ENCODE measurements at places on chromosomes 6 and 20.
A peak's percentile ranks its signal among the peaks of the same experiment; 100 is the strongest.

- no peak for DNase-seq
These were observed 61.4 kb downstream of the PHF20 start for GRCh38 chr20:35833241-35833640.

- DNase-seq = no peak
These were observed 17.6 kb downstream of the IL22RA2 start for GRCh38 chr6:137155830-137156229.

GRCh38 chr6:167962711-167963110 lies 34.8 kb upstream of the KIF25 start:
- no peak for DNase-seq

DNA sequence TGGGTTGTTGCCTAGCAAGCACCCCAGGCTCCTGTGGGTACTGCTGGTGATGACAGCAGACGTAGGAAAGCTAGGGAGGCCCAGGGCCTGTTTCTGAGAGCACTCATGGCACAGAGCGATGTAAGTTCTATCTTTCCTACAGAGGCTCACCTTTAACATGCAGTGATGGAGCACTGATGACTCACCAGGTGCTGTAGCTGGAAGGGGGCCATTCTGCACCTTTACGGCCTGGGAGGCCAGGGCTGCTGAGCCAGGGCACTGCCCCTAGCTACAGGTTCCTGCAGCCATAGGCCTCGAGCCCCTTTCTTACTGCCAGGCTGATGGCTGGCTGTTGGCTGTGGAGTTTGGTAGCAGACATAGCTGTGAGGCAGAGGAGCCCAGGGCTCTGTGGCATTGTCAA lies 31.1 kb upstream of the GPR6 start:
- no peak for DNase-seq

- DNase-seq = no peak
These were observed 14.4 kb downstream of the SLC22A3 start for GRCh38 chr6:160362556-160362955.

GRCh38 chr6:41150671-41151070 lies 3.5 kb downstream of the TREML1 start:
- no peak for DNase-seq

DNA sequence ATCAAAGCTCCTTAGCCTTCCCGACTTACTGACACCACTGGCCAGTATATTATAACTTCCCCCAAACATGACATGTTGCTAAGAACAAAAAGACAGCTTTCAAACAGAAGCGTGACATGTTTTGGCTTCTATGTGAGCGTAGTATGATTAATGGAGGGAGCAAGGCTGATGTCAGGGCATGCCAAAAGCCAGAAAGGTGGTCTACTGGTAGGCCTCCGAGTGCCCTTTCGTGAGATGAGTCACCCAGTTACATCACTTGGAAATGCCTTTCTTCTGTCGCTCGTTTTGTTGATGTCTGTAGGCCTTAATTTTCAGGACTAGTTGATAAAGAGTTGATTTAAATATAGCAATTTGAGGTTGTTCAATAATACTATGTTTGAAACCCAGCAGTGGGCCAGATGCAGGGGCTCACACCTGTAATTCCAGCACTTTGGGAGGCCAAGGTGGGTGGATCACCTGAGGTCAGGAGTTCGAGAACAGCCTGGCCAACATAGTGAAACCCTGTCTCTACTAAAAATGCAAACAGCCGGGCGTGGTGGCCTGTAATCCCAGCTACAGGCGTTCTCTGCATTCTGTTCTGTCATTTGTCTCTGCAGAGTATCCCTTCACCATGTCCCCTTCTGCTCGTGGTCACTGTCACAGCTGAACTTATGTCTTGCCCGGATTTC lies 53.3 kb downstream of the CNKSR3 start:
- DNase-seq = no peak

- no peak for DNase-seq
These were observed 781.4 kb downstream of the QKI start for GRCh38 chr6:164195942-164196281.

GRCh38 chr6:93784794-93785693 lies 365.7 kb upstream of the EPHA7 start:
- DNase-seq = peak; percentile 42

DNA sequence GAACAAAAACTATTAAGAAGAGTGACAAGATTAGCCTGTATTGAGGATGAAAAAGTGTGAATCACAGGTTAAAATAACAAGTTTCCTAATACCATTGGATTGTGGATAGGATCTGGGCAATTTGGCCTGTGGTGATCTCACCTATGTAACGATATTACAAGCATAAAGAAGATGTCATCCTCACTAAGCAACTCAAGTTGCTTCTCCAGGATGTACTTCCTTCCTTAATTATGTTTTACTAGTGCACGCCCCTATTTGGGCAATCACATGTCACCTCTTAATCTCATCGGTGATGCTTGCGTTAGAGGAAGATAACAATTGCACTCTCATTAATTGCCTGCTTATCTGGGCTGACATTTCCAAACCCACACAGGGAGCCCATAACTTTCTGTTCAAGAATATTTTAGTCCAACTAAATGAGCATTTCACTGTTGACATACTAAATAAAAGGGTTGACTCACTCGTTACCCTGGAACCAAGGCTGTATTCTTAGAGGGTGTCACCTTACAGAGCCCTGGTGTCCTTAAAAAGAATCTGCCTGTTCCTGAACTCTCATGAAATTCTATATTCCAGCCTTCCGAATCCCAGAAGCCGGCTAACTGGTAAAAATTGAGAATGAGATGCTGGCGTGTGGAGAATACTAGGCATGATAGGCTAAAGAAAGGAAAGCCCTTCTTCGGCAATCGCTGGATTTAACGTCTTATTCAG lies 88.2 kb upstream of the ATXN1 start:
- DNase-seq = no peak

GRCh38 chr6:26390531-26390930 lies 7.6 kb downstream of the BTN2A2 start:
- no peak for DNase-seq

All from hippocampal formation (tissue), 2 donors.